Left lung (tissue), 14 donors: ENCODE measurements at places on chromosomes 11 and 22.

DNA sequence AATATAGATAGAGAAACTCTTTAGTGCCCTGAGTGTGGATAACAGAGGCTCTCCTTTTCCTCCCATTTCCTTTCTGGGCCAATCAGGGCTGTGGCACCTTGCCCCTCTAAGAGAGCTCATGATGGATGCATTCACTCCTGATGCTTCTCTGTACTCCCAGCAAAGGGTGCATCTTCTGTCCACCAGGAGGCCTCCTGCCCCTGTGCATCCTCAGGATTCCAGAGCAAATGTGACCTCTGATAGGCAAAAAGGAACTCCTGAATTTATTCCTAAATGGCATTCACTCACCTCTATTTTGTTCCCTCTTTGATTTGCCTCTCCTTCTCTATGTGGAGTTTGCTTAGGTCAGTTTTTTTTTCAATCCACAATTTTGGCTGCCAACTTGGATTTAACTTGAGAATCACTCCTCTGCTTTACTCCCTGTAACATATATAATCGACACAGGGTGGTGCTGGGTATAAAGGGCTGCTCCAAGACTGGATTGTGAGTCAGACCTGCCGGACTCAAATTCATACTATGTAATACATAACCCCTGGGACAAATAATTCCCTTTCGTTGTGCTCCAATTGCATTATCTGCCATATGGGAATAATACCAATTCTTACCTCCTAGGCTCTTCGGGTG, 1.1 kb upstream of the MRGPRX4 start:
- no peak for DNase-seq

DNA sequence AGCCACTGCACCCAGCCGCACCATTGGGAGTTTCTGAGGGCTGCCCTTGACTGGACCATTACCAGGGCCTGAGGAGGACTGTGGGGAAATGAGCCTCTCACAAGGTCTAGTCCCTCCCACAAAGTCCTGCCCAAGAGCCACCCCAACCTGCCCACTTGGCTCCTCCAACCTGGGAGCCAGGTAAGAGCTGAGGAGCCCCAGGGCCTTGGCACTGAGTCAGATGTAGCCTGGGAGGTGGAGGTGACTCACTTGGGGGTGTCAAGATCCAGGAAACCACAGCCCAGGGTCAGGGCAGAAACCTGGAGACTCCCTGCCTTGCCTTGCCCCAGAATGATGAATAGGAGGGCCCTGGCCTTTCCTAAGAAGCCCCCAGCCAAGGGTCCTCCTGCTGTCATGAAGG, 25.8 kb upstream of the P2RY2 start:
- peak; percentile 81 for DNase-seq

GRCh38 chr11:199004-199581, 6.2 kb downstream of the SCGB1C1 start:
- peak; percentile 19 for DNase-seq

DNA sequence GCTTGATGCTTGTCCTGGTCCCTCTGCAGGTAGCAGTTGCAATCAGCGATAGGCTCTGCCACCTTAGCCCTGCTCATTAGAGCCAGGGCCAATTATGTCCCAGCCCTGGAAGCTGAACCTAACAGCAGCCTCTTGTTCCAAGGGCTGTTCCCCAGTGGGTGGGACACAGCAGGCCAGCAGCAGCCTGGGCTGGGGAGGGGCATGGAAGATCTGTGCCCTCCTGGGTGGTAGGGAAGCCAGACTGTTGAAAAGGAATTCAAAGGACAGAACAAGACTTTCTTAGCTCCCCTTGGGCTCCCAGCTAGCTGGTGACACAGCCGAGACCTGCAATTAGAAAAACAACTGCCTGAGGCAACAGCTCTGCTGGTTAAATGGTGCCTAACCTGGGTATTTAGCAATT, 17.4 kb downstream of the DRD2 start:
- DNase-seq: no peak

DNA sequence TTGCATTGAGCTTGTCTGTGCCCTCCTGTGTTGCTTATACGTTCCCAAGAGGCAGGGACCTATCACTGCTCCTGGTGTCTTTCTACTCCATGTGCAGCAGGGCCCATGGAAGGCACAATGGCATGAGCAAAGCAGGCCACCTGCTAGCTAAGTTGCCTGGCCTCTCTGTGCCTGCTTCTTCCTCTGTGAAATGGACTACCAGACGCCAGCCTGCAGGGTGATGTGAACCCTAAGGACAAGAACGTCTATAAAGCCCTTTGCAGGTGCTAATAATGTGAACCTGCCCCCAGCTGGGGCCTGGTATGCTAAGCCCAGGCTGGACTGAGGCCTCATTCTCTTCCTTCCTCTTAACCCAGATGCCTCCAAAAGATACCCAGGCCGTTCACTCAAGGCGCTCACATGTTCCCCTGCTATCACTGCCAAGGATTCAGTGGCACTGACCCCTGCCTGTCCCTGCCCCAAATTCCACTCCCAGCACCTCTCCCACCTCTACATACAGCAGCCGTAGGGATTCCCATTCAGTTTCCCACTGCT, 4.0 kb downstream of the GUCD1 start:
- DNase-seq: no peak
